RWPE1 (cell line): ENCODE measurements at places on chromosomes 6 and 20.
A peak's percentile ranks its signal among the peaks of the same experiment; 100 is the strongest.

DNA sequence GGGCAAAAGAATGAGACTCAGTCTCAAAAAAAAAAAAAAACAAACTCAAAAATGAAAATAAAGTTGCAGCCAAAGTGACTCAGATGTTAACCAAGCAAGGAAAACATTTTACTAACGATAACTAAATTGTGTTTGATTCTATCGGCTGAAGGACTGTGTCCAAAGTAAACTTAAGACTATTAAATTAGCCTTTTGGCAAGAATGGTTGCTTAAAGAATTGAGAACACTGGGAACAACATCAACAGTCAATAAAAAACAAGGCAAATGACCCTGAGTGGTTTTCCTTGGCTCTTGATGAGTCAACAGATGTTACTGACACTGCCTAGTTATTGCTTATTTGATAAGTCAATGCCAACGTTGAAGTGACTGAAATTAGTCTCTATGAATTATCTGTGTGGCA lies 36.7 kb downstream of the POU3F2 start:
- DNase-seq, result peak; percentile 8

GRCh38 chr20:62370807-62371587 lies 3.9 kb upstream of the LAMA5 start:
- DNase-seq, result no peak

GRCh38 chr6:586553-586952 lies 70.3 kb downstream of the HUS1B start:
- DNase-seq, result peak; percentile 21

DNA sequence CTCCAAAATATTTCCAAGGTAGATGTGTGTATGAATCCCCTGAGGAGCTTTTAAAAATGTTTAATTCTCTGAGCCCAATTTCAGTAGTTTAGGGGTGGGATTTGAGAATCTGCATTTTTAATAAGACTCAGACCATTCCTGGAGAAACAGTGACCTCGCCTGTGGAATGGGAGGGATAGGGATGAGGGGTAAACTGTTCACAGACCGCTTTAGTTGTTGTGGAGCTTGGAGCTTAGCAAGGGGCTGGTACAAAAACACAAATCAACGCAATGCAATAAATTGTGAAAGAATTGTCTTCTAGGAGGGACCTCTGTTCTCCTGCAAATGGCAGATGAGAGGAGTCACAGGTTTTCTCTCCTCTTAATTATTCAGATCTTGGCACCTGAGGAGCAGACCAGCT lies 239.3 kb upstream of the SULF2 start:
- no peak for DNase-seq

DNA sequence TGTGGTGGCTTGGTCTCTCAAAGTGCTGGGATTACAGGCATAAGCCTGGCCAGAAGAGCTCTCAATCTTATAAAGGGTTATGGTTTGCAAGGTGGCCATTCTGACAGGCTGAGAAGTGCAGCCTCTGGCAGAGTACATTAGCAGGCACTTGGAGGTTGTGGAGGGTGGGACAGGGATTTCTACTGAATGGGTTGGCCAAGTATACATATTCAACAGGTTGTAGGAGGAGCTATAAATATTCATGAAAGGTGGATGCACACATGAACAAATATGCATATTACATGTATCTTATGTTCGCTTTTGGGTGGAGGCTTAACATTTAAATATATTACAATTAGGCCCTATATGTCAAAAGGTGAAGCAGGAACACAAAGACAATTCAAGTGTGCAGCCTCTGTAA lies 20.0 kb upstream of the KCNK5 start:
- DNase-seq, result no peak

DNA sequence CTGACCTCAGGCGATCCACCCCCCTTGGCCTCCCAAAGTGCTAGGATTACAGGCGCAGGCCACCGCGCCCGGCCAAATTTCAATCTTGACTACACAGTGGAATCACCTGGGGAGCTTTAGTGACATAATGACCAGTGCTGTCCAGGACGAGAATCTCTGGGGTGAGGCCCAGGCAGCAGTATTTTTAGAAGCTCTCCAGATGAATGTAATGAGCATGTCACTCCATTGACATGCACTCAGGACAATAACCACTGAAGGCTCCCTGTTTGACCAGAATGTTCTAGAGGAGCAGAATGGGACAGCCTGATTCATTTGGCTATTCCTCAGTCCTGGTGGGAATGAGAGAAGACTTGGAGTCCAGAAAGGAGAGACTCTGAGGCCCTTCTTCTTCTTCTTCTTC lies 39.2 kb downstream of the SRSF3 start:
- no peak for DNase-seq

DNA sequence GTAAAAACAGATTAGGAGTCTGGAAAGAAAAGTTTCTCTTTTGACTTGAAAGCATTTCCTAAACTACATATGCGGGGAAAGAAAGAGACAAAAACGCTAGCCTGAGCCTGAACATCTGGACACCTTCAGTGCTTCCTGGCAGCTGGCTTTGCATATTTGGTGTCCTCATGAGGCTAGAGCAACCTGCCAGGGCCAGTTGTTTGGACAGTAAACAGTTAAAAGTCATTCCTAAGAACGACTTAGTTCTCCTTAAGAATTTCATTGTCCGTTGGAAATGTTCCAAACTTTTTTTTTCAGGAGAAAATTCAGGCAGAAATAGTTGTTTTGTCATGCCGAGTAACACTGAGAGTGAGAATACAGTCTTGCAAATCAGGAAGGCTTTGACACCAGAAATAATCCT lies 199.8 kb downstream of the SMOC2 start:
- no peak for DNase-seq

DNA sequence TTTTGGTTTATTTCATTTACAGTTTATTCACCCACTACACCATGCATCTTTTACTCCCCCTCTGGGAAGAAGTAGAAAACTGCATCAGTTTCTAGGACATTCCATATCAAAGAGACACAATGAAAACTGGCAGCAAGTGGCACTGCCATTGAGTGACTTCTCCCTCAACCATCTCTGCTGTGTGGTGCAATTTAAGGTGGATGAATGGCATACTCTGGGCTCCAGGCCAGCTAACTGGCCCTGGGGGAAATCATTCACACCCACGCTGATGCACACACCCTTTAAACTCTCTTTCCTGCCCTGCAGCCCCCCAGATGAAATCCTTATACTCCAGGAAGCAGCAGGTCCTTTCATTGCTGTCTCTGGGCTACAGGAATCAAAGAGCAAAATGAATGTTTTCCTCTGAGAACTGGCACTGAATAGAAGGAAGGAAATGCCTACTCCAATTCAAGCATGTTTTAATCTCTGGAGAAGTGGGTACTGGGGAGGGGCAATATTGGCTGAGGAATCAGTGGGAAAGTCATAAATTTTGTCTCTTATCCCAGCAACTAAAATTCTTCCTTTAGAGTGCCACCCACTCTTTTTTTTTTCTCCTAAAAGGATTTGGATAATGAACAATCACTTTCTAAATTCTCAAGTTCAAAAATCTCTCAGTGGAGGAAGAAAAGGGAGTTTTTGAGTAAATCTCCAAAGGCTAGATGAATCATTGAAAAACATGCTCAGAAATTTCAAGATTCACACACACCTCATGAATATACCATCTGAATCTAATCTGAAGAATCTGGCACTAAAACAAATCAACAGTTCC lies 16.9 kb upstream of the RFPL4B start:
- peak; percentile 56 for DNase-seq

GRCh38 chr20:4809707-4810106 lies 88.0 kb downstream of the PRND start:
- DNase-seq, result no peak

DNA sequence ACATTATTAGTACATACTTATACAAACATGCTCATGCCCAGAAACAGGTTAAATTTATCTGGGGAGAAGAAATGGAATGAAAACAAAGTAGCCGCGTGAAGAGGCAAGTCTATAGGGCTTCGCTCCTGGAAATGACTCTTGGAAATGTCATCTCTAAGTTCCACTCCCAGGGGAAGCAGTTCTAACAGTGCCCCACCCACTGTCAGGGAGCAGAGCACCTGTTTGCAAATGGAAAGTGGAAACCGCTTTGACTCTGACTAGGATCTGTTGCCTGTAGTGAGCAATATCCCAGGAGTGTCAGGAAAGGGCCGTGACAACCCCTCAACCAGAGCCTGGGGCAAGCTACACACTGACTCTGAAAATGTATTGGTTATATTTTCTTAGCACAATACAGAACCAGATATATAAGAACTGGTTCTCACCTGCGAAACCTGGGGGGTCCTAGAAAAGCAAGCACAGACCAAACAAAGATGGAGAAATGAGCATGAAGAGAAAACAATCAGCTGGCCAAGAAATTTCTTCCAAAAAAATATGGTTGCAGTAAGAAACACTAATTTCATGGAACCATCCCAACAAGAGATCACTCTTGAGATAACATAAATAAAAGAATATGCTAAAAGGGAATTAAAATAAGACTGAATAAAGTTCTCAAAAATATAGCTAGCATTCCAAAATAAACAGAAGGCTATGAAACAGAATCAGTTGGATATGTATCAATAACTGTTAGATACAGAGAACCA lies 47.5 kb upstream of the CRISP1 start:
- no peak for DNase-seq

DNA sequence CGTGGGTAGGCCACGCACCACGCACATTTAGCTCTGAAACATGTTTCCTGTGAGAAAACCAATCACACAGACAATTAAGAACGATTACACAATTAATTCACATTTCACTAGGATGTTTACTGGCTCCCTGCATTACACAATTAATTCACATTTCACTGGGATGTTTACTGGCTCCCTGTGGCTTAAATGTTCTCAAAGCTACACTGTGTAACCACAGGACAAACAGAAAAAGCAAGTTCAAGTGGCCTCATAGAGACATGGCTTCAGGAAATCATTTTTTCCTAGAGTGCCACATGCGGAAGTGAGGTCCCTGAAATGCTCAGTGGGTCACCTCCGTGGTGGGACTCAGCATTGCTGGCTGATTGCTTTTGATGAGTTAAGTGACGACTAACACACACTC lies 61.7 kb upstream of the XRN2 start:
- no peak for DNase-seq

DNA sequence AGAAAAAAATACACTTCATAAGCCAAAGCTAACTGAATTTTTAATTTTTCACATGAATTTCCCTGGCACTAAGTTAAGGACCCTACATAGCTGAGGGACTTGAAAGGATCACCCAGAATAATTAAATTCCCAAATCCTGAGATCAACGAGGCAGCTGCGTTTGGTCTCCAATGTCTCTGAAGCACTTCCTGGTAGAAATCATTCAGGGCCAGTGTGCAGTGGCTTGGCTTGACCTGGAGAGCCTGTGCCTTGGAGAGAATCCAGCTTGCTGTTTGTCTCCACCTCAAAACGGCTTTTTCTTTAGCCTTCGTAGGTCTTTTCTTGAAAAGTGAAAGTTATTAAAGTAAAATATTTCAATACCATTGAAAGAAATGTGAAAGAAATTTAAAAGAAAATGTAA lies 92.4 kb downstream of the SMOC2 start:
- DNase-seq, result no peak

- no peak for DNase-seq
Observed at GRCh38 chr20:10242166-10242565, 23.5 kb downstream of the SNAP25 start.
